Activated T-cell treated with anti-CD3 and anti-CD28 coated beads, Interleukin-2, amount 50 U/mL, for 24 hours (primary cell): ENCODE measurements at places on chromosomes 7 and 10.

GRCh38 chr7:22868509-22868908, 45.9 kb upstream of the TOMM7 start:
- no peak for DNase-seq

GRCh38 chr10:129899276-129900130, 64.6 kb downstream of the EBF3 start:
- DNase-seq: no peak

DNA sequence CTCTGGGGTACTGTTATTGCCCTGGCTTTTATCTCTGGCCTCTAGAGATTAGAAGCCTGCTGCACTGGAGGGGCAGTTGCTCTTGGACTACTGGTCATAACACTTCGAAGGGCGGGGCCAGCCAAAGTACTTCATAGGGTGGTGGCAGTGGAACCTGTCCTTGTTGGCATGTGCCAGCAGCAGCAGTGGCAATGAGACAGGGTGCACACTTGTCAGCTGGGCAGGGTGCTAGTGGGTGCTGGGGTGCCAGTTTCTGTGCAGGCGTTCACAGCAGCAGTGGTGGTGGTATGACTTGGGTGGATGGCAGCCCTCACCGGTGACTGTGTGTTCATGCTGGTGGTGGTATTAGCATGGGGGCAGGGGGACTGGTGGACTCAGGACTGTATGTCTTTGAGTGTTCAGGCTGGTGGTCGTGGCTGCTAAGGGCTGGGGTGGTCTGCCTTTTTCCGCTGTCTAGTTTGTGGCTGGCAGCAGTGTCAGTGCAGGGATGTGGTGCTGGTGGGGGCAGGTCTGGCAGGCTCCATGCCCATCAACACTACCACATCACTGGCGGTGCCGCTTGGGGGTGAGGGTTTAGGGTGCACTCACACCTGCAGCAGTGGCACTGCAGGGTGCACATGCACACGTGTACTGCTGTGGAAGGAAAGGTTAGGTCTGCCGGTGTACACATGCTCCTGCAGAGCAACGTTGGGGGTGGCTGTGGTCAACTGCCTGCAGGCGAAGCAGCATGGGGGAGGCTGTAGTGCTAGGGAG, 176.1 kb upstream of the CDC14C start:
- DNase-seq: no peak

DNA sequence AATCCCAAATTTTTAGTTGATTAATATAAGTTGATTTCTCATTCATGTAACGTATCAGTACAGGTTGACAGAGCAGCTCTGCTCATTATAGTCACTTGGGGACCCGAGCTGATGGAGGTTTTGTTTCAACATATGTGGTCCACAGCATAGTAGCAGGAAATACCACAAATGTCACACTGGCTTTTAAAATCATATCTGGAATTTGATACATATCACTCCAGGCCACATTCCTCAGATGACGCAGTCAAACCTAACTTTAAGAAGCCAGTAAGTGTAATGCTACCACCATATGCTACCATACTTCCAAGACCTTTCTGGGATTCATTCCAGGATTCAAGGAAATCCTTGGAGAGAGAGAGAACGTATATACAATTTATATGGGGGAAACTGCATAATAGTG, 156.3 kb downstream of the PHF14 start:
- no peak for DNase-seq

- no peak for DNase-seq
Measured at GRCh38 chr10:23540401-23541030, 101.6 kb downstream of the OTUD1 start.

DNA sequence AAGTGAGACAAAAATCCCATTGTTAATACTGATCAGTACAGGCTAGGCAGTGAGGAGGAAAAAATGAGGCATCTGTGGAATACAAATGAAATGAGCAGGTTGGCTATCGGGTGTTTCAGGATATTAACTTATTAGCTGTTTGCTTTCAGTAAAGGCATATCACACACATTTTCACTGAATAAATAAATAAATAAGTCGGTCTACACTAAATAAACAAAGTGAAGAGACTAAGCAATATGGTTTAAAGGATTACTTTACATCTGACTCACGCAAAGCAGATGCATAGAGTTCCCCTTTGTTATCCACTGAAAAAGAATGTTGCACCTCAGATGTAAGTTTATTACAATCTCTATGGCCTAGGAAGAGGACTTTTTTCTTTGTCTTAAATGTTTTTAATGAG, 6.3 kb upstream of the SEMA3A start:
- DNase-seq: no peak

- DNase-seq: no peak
Measured at GRCh38 chr10:98340261-98340939, 72.4 kb upstream of the LOXL4 start.

- no peak for DNase-seq
Measured at GRCh38 chr10:130456616-130457015, 320.4 kb downstream of the GLRX3 start.

- no peak for DNase-seq
Measured at GRCh38 chr7:15729746-15730145, 43.3 kb upstream of the MEOX2 start.

- no peak for DNase-seq
Measured at GRCh38 chr10:98312349-98312748, 44.4 kb upstream of the LOXL4 start.
